ENCODE measurements at places on chromosomes 3 and 15.

DNA sequence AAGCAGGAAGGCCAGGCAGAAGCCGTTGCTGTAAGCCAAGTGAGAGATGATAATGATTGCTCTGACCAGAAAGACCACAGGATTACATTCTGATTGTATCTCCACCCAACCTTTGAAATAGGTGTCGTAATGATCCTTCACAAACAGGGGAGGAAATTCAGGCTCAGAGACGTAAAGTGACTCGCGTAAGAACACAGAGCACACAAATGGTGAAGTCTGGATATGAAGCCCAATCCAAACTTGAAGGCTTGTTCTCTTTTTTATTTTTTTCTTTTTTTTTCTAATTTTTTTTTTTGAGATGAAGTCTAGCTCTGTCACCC is 25.3 kb upstream of the PIAS1 start:
- no peak for DNase-seq

DNA sequence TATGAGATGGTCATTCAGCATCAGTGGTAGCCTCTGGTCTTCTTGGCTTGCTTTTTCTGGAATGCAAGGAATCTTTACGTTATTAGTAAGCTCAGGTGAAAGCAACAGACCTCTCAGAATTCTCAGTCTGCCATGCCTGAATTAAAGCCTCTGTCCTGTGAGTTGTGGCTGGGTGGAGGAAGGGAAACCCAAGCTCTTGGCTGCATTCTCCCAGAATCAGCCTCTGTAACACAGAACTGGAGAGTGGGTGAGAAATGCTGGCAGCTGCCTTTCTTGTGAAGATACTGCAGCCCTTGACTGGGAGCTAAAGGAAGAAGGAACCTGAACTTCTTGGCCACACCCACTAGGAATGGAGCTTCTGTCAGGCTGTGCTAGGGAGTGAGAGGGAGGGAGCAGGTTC is 505.8 kb downstream of the EPHA3 start:
- DNase-seq = no peak

- peak; percentile 21 for DNase-seq
Observed at GRCh38 chr3:68893600-68894239, 38.6 kb downstream of the TAFA4 start.

GRCh38 chr15:63022663-63023062 is 19.9 kb upstream of the TPM1 start:
- no peak for DNase-seq

DNA sequence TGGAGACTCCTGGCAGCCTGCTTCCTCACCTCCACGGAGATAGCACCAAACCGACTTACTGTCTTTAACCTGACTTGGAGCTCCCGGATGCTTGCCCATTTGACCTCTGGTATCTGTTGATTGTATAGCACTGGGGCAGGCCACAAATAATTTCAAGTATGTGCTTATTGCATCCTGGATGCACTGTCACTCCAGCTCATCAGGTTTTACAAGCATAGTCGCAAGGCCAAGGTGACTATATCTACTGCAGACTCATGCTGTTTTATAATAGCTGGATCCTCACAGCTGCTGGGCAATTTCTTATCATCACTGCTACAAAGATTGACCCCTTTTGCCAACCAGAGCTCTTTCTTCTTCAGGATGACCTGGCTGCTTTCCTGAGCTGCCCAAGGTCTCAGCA is 45.6 kb downstream of the PEX5L start:
- DNase-seq = no peak

Data from LNCaP clone FGC (cell line).